Left lung (tissue), 14 donors: ENCODE measurements at places on chromosomes 12 and 14. TPM values are rescaled to one million over a fixed set of nuclear protein-coding genes. Genes with fewer than 3 reads are reported as not detected.

GRCh38 chr12:20264608-20265114 is 103.7 kb upstream of the PDE3A start:
- no peak for DNase-seq

DNA sequence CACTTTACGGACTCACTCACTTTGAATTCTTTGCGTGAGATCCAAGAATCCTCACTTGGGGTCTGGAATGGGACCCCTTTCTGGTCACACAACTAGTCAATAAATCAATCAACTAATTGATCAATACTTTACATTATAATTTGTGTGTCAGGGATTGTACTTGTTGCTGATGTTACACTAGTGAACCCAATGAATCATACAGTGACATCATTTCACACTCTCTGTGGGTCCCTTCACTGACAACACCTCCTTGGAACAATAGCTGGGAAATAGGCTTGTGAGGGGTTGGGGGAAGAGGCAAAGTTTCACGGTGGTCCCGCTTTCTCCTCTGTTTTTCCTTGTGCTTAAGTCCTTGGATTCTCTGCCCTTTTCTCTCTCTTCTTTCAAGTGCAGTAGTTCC is 35.0 kb downstream of the TPH2 start:
- no peak for DNase-seq

- DNase-seq = no peak
These were observed 665.7 kb upstream of the TBX3 start for GRCh38 chr12:115349711-115350110.

DNA sequence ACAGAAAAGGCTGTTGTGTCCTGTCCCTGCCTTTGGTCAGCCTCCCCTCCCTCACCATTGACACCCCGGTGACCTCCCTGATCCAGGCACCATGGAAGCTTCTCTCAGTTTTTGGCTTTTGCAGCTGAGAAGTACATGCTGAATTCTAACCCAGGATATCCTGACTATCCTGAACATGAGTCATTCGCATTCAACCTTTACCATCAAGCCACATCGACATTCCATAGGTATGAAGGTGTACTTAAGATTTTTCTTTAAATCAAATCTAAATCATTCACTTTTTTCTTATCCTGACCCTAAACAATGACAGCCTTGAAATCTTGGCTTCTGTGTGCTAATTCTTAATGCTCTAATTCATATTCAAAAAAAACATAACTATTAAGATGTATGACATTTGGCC is 8.7 kb upstream of the KRT78 start:
- no peak for DNase-seq

- DNase-seq = no peak
These were observed 47.4 kb upstream of the TRAF3 start for GRCh38 chr14:102729825-102730224.

CLEC1B gene
- 0.38 TPM for total RNA-seq

KTN1 gene
- 125 TPM for total RNA-seq
